ENCODE measurements at places on chromosomes 11 and 22.

DNA sequence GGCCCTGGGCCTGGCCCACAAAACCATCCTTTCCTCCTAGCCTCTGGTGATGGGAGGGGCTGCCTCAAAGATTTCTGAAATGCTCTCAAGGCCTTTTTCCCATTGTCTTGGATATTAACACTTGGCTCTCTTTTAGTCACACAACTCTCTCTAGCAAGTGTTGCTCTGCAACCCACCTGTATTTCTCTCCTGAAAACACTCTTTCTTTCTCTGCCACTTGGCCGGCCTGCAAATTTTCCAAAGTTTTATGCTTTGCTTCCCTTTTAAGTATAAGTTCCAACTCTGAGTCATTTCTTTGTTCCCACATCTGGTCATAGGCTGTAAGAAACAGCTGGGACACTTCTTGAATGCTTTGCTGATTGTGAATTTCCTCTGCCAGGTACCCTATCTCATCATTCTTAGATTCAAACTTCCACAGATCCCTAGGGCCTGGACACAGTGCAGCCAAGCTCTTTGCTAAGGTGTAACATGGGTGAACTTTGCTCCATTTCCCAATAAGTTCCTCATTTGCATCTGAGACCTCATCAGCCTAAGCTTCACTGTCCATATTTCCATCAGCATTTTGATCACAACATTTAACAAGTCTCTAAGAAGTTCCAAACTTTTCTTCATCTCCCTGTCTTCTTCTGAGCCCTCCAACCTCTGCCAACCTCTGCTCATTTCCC is 93.8 kb downstream of the TRIM29 start:
- no peak for DNase-seq

DNA sequence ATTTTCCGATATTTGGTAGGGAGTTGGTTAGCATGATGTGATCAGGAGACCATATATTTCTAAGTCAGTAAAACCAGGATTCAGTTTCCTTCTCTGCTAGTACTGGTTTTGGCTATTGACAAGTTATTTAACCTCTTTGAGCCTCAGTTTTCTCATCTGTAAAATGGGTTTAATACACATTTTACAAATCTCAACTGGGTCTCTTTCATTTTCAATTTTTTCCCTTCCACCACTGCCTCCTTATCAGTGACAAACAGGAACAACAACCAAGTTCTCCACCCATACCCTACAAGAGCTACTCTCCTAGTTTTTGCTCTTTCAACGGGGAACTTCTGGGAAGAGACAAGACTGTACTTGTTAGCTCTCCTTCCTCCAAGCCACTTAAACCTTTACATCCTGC is 6.2 kb upstream of the APLP2 start:
- no peak for DNase-seq

DNA sequence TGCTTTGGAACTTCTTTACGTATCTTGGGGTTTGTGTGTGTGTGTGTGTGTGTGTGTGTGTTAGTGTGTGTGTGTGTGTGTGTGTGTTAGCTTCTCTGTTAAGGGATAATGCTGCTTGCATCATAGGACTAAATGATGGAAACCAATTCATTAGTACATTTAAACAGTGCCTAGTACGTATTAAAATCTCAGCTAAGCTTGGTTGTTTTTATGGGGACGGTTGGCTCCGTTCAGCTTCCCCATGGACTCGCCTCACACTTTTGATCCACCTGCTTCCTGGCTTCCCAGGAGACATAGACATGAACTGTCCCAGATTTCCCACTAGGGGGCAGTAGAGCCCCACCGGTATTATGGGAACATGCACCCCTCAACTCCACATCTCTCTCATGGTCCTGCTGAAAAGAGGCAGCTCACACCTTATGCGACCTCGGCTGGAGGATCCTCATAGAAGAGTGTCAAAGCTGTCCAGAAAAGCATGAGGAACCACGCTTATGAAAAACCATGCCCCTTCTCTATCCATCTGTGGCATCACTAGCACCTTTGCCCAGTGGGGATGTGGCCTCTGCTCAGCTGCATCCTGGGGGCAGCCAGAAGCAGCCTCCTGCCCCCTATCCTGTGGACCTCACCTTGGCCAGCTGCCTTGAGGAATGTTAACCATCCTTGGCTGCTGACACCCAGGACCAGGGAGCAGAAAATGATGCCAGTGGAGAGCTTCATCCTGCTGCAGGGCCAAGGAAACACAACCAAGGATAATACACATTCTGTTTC is 9.7 kb upstream of the SAAL1 start:
- DNase-seq: peak; percentile 90

DNA sequence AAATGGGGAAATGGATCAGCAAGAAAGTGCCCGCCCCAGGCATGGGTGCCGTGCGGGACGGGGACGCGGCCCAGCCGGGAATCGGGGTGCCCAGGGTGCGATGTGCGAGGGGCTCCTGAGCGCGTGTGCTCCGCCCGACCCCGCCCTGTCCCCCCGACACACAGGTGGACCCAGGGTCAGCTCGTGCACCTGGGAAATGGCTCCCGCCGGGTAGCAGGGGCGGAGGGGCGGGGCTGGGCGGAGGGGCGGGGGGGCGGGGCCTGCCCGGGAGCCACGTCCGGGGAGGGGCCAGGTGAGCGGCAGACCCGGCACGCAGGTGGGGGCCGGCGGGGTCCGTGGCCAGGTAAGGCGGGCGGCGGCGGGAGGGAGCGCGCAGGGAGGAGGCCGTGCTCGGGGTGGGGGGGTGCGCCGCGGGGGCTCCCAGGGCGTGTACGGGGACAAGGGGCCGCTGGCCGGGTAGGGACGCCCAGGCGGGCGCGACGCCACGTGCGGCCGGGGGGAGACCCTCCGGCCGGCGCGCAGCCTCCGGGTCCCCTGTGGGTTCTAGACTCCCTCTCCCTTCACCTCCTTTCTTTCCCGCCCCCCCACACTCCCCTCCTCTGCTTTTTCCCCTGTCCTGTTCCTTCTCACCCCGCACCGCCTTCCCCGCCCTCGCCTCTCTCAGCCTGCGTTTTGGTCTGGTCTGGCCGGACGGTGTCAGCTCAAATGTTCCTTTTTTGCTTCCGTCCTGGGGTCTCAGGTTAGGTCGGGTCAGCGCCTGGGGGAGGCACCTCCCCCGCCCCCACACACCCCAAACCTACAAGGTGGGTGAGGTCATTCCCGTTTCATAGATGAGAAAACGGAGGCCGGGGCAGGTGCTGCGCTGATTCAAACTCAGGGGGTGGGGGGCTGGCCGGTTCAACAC is at the start of gene ARHGAP8:
Gene ARHGAP8 (plus strand): TSS at position 291 of the 904 bp plus-strand sequence. CDS start 33,953 bp downstream, outside the sequence.
- DNase-seq: peak; percentile 26

DNA sequence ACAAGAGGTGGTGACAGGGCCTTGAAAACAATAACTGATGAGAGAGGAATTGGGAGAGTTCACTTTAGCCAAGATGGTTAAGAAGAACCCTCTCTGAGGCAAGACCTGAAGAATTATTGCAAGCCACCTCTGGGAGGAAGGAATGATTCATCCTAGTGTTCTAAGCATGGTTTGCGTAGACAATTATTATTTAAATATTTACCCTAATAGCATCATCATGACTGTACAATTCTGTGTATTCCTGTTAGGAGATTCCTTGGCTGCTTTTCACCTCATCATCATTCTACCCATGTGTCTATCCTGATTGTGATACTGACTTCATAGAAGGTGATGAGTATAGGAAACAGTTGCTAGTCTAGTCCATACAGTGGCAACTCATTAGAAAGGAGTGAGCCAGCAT is 264.4 kb downstream of the DDX10 start:
- DNase-seq: no peak

GRCh38 chr11:61833926-61834277 is 5.8 kb downstream of the FADS2 start:
- DNase-seq: no peak

DNA sequence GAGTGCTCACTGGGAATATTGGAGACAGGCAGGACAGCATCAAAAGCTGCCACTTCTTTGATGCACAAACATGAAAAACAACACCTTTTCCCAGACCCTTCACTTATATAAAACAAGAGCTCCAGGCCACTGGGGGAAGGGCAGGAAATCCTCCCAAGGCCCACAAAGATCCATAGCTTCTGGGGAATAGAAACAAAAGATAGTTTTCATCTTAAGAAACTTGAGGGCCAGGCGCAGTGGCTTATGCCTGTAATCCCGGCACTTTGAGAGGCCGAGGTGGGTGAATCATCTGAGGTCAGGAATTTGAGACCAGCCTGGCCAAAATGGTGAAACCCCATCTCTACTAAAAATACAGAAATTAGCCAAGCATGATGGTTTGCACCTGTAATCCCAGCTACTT is 15.3 kb downstream of the RTL6 start:
- DNase-seq: no peak

DNA sequence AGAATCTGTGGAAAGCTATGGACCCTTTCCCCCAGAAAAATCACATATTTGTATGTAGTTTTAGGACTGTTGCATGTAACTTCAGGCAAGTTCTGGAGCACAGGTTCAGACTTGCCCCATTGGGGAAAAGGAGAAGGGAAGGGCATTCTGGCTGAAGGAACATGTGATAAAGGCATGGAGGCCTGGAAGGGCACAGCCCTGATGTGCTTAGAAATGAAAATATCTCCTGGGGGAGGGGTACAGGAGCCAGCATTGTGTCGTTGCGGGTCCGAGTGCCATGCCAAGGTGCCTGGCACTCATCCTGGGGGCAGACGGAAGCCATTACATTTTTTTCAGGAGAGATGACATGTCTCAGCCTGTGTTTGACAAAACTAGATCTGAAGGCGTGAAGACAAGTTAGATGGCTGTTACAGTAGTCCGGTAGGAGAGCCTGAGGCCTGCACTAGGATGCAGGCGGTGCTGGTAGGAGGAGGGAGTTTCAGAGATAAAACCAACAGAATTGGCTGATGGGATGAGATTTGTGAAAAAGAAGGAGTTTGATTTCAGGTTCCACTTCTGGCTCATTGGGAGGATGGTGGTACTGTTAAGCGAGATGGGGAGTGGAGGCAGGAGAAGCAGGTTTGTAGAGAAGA is 96.9 kb downstream of the TEAD1 start:
- no peak for DNase-seq

- DNase-seq: no peak
Measured at GRCh38 chr11:134019500-134019899, 49.4 kb upstream of the JAM3 start.

GRCh38 chr11:14346303-14346955 is 12.6 kb downstream of the RRAS2 start:
- DNase-seq: no peak
